ENCODE measurements at places on chromosomes 11 and 22. TPM values are rescaled to one million over a fixed set of nuclear protein-coding genes. Genes with fewer than 3 reads are reported as not detected.
A peak's percentile ranks its signal among the peaks of the same experiment; 100 is the strongest.

Gene CCDC34
- 0.99 TPM for total RNA-seq

Gene CBY1
- 36.9 TPM for total RNA-seq

Gene OR2AG1
- total RNA-seq = not detected

Gene OAF
- total RNA-seq = 51.5 TPM

Gene KDELR3
- total RNA-seq = 12.9 TPM

Gene TEAD1
- 147 TPM for total RNA-seq

Gene VPS37C
- total RNA-seq = 29.1 TPM

Gene KRTAP5-9
- total RNA-seq = not detected

Gene OR52I1
- total RNA-seq = not detected

Gene P4HA3
- total RNA-seq = 0.71 TPM

Gene ISX
- total RNA-seq = not detected

Gene GNAZ
- 72.3 TPM for total RNA-seq

Gene EFCAB6
- 2.7 TPM for total RNA-seq

Gene KDM4E
- total RNA-seq = not detected

Gene FAM227A
- total RNA-seq = 0.33 TPM

Gene MS4A15
- total RNA-seq = not detected

DNA sequence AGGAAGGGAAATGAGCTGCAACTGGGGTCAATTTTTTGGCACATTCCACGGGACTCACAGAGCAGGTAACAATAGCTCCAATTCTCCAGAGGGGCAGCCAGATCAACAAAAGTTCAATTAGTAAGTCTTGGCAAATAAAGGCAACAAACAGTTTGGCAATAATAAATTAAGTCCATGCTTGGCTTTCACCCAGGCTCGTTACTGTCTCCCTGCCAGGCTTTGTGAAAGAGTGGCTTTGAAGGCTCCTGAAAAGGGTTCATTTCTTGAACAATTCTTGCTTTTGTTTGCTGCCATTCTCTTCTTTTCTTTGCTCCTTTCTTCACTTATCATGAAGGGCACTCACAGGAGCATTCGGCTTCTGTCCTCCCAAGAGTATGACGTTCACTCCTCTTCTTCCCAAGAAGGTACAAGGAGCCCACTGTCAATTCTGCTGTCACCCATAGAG is 123.3 kb downstream of the APIP start:
- no peak for DNase-seq

DNA sequence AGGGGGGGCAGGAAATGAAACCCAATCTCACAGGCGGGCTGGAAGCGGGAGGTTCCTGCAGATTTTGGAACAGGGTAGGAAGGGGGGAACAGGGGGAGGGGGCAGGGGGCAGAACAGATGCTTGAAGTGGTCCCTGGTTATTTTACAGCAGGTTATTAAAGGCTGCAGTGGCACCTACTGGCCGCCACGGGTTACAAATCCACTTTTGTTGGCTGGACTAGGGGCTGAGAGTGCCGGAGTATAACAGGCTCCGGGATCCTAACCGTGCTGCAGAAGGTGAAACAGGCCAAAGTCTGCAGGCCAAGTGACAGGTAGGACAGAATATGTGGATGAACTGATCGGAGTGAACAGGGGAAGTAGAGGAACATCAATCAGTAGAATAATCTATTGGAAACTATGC is 2.5 kb downstream of the ROBO3 start:
- DNase-seq = no peak

- no peak for DNase-seq
Measured at GRCh38 chr11:34585735-34586487, 35.0 kb upstream of the EHF start.

GRCh38 chr11:83007909-83008580 is 63.7 kb downstream of the RAB30 start:
- no peak for DNase-seq

GRCh38 chr11:31903225-31904074 is 92.3 kb upstream of the PAX6 start:
- no peak for DNase-seq

GRCh38 chr22:46972901-46973831 is 210.7 kb downstream of the TBC1D22A start:
- no peak for DNase-seq

DNA sequence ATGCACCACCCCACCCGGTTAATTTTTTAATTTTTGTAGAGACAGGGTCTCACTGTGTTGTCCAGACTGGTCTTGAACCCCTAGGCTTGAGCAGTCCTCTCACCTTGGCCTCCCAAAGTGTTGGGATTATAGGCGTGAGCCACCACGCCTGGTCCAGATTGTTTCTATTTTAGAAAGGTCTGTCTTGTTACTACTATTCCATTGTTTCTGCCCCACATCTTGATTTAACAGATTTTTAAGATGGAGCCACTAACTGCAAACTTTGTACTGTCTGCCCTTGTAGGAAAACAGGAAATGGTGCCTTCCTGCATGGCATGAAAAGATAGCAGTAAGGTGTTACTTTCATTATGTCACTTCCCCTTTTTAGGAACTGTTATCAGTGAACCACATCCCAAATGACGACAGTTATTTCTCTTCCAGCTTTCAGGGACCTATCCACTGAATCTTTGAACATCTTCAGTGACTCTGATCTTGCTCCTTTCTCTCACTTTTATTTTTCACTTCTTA is 23.2 kb downstream of the TAF1D start:
- no peak for DNase-seq

- DNase-seq = no peak
Measured at GRCh38 chr11:129266536-129266935, 74.4 kb upstream of the ARHGAP32 start.

DNA sequence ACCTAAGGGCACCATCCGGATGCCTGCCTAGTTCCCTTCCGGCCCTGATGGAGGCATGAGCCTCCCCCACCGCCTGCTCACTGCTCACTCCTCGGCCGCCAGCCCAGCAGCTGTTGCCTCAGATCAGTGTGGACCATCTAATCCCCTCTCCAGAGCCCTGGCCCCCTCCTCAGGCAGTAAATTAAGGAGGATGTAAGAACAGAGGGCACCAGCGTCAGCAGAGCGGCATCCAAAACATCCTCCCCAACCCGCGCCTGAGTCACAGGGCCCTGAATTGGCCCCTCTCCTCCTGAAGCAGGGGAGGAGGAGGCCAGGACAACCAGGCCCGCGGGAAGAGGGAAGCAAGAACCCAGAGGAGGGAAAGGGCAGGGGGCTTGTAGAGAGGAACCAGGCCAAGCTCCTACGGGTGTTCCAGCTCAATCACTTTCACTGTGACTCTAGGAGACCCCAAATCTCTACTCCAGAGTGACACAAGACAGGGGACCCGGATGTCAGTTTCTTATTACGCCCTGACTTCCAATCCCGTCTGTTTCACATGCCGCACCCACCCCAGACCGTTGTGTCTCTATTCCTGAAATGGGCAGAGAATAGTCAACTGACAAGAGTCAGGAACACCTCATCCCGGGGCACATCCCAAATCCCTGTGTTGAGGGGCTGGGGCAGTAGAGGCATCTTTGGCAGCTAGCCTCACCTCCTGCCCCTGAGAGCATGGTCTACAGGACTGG is 31.3 kb upstream of the MYOD1 start:
- DNase-seq = peak; percentile 89

GRCh38 chr11:68043349-68044144 is 4.7 kb downstream of the TCIRG1 start:
- no peak for DNase-seq

DNA sequence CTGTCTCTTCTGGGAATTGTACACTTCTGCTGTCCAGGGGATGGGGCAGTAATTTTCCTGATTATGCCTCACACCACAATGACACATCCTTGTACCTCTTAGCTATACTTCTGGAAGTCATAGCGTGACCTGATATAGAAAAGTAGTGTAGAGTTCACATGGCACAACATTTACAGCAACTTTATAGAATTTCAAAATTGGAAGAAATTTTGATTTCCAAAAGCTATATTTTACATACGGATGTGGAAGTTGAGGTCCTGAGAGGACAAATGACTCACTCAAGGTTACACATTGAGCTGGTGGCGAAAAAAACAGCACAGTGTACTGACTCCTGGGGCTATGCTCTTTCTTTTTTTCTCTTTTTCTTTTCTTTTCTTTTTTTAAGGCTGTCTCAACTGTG is 6.3 kb upstream of the CYP2R1 start:
- no peak for DNase-seq

DNA sequence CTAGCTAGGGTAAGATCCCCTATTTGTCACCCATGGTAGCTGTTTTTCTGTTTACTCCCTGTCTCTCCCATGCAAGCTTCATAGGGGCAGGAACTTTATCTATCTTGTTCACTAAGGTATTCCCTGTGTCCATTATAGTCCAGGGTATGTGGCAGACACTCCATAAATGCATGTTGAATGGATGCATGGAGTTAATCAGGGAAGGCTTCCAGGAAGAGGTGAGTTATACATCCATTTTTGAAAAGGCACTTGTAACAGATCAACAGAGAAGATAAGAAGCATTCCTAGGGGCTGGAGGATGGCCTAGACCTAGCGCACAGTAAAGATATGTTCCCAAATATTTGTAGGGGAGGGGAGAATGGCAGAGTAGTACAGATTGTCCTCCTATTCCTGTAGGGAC is 130.3 kb downstream of the BUD13 start:
- no peak for DNase-seq

GRCh38 chr11:133228471-133229329 is 303.6 kb downstream of the OPCML start:
- no peak for DNase-seq

DNA sequence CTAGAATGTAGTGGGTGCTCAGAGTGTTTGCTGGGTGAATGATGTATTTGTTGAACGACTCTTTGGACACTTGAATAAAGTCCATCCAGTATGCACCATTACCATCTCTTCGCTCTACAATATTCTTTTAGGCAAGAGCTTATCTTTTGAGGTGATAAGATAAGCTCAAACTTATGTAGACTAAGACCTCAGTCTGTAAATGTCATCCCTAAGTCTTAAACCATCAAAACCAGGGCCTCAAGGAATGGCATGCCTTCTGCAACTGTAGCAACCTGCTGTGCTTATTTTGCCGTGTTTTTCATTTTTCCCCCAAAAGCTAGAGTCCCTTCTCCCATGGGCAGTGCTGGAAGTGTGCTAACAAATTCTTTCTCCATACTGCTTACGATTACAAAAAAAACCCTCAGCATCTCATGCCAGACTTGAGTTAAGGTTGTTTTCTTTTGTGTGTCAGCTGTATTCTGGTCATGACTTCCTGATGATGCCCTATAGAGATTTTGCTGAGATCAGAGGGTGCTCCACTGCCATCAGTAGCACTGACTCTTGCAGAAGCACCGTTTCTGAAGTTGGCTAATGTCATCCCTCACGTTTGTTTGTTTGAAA is 27.8 kb downstream of the LIMK2 start:
- DNase-seq = no peak

- DNase-seq = no peak
Measured at GRCh38 chr22:24559471-24559870, 3.7 kb downstream of the SNRPD3 start.

DNA sequence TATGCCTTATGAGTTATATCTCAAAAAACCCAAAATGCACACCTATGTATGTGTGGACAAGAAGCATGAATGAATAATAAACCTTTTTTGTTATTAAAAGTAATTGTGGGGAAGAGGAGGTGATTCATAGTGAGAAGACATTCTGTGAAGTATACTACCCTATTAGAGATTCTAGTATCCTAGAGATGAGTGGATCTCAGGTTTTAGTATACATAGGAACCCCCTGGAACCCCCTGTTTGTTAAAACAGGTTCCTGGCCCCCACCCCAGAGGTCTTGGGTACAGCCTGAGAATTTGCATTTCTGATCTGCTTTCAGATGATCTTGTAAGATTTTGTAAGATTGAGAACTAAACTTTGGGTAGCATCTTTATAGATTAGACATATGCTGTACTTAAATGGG is 17.5 kb downstream of the NUCB2 start:
- no peak for DNase-seq

DNA sequence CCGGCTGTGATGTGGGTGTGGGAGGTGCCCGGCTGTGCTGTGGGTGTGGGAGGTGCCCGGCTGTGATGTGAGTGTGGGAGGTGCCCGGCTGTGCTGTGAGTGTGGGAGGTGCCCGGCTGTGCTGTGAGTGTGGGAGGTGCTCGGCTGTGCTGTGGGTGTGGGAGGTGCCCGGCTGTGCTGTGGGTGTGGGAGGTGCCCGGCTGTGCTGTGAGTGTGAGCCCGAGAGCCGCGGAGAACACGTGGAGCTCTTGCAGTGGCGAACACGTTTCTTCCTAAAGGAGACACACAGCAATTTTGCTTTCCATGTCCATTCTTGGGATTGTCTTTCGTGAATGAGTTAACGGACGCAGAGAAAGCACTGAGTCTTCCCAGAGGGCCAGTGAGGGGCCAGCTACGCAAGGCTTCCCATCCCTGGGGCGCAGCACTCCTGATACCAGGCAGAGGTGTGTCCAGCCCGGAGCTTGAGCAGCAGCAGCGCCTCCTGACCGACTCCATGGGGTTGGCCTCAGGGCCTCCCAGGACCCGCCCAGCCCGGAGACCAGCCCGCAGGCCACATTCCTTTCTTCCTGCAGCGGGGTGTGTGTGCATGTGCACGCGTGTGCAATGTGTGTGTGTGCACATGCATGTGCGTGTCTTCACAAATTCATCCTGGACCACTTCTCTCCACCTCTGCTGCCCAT is 245.0 kb upstream of the B3GAT1 start:
- DNase-seq = no peak

- DNase-seq = no peak
Measured at GRCh38 chr11:119015054-119015611, 3.0 kb downstream of the RPS25 start.

- DNase-seq = no peak
Measured at GRCh38 chr22:33883961-33884808, 36.1 kb downstream of the LARGE1 start.

Data from esophagus muscularis mucosa (tissue), 4 donors.